ENCODE measurements at places on chromosomes 7 and 10.

- no peak for DNase-seq
Measured at GRCh38 chr7:150668472-150668911, 17.0 kb upstream of the GIMAP2 start.

DNA sequence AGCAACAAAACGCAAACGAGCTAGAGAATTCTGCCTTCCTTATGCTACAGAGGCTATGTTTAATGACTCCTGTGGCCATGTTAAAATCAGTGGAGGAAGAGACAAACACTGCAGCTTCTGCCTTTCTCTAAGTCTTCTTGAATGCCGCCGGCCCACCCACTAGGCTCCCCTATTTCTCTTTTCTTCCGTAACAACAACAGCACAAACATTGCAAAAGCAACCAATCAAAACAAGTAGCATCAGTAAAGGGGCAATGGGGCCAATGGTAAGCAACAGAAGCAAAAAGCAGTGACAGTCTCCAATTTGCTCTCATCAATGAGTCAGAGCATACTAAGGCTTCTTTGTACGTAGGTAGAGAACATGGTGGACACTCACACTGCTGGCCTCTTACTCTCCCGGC lies 26.8 kb downstream of the DNAJC1 start:
- DNase-seq, result no peak

DNA sequence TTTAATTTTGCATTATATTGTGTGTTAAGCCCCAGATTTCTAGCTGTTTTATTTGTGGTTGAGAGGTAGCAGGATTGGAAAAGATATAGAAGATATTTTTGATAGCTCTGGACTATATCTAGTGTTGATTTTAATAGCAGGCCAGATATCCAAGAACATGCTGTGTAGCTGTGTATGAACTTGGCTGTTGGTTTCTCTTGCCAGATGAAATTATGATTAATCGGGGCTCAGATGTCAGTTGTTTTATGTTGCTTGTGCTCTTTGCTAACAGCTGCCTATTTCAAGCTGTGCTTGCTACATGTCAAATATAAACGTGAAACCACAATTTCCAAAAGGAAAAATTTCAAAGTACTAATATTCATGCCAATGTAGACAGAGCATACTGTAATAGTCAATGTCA lies 141.1 kb downstream of the GRM3 start:
- no peak for DNase-seq

DNA sequence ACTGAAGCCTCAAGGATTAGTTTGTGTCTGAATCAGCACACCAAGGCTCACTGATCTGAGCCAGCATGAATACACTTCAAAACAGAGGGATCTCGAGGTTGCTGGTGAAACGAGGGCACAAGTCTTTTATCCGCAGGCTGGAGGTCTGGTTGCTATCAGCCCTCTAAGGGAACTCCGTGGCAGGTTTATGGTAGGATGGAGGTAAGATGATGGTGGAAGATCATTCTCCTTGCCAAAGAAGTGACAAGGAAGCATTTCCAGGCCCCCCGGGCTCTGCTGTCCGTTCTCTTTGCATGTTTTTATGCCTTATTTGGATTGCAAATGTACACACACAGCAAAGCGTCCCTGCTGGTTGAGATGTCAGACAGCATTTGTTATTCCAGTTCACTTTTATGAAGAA lies 268.3 kb downstream of the ARHGAP12 start:
- no peak for DNase-seq

GRCh38 chr10:30752481-30752881 lies 122.9 kb upstream of the LYZL2 start:
- no peak for DNase-seq

DNA sequence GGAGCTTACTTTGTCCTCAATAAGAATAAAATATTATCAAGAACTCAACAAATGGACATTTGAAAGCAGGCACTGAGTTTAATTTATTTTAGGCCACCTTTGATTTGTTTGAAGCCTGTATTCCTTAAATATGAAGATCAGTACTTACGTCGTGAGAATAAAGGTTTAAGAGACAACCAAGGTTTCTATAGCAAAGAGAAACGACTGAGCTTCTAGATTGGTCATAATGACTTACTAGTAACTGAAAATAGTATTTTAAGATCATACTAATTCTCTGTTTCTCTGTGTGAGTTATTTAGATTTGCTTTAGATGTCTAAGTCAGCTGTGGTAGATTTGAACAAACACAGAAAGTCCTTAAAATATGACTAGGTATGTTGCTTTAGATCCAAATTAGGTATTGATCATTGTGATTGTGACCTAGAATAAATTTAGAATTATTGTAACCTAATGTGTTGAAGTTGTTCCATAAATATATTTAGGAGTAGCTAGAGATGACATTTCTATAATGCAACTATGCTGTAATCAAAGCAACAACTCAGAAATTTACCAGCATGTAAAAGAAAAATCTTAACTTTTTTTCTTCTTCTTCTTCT lies 2.4 kb upstream of the GLCCI1 start:
- DNase-seq, result no peak

DNA sequence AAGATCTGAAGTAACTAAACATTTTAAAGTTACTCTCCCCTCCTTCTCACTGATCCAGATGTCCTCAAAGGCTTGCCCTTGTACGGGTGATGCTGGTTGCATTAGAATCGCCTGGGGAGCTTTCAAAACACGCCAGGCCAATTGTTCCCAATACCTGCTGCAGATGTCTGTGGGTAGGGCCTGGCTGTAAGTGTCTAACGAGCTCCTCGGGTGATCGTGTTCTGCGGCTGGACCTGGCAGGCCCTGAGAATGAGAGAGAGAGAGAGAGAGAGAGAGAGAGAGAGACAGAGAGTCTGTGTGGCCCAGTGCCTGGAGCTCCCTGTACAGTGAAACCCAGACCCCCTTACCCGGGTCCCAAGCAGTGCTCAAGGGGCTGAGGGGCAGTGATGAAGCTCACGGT lies 8.4 kb downstream of the COL13A1 start:
- no peak for DNase-seq

DNA sequence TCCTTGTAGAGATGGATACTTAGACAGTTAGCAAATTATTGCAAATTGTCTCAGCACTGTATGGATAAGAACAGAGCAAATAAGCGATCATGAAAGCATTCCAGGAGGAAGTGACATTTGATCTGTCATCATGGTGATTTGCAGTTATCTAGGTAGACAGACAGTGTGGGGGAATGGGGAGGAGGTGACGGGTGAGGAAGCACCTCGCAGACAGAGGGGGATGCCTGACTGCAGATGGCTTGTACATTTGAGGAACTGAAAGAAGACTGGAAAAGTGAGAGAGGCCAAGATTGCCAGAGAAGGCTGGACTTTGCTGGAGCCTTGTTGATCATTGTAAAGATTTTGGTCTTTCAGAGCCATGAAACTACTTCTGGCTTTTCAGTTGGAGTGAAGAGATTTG lies 318.2 kb upstream of the CELF2 start:
- no peak for DNase-seq

- DNase-seq, result no peak
Measured at GRCh38 chr7:107816011-107816566, 13.1 kb upstream of the SLC26A3 start.

- no peak for DNase-seq
Measured at GRCh38 chr7:142714375-142714774, 34.9 kb upstream of the PRSS1 start.

DNA sequence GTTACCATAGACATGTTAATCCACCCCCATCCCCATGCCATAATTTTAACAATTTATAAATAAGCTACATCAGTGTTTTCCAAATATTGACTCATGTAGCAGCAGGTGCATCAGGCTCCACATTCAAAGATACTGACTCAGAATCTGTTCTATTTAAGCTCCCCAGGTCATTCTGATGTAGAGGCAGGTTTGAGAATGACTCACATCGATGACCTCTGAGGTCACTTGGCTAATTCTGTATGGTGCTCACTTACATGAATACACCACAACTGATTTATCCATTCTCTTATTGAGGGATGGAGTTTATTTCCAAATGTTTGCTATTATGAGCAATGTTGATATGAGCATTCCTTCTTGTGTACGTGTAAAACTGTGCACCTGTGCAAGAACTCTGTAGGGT lies 1159.0 kb downstream of the TYW1 start:
- no peak for DNase-seq

GRCh38 chr10:132040046-132040445 lies 25.7 kb upstream of the JAKMIP3 start:
- DNase-seq, result no peak

GRCh38 chr7:158117341-158118222 lies 470.0 kb downstream of the PTPRN2 start:
- no peak for DNase-seq

GRCh38 chr7:27345164-27345887 lies 102.7 kb downstream of the EVX1 start:
- no peak for DNase-seq
